ENCODE measurements at places on chromosomes 3 and 15.

DNA sequence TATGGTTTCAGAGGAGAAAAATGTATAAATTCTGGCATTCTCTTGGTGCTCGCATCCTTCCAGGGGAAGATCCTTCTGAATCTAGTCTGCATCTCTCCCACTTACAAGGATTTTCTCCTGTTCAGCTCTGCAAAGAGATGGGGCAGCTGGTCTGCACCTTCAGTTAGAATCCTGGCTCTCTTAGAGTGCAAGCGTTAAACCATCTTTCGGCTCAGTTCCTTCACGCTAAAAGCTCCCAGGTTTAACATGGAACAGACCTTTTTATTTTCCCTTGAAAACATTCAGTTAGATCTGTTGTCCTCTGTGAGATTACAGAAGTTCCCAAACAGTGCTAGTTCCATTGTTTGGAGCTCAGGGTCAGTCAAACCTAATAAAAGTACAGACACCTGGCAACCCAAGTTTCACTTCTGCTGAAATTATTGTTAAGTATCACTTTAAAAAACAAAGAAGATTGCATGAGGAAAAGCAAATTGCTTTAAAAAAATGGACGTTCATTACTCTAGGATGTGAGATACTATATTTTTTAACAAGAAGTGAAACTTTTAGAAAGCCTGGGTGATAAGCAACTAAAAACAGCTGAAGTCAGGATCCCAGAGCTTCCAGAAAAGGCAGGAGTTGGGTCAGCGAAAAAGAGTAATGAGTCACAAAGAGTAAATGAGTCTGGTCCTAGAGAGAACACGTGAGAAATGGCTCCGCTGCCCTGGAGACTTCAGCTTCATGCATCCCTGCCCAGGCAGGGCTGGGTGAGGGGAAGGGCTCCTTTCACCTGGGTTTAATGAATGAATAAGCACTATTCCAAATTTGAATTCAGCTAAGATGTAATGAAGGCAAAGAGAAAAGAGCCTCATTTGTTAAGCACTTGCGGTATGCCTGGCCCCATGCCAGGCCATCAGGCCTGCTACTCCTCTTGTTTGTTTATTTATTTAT is 63.3 kb downstream of the ABTB1 start:
- DNase-seq, result no peak

GRCh38 chr3:155070932-155071387 is 9.2 kb upstream of the MME start:
- no peak for DNase-seq

- no peak for DNase-seq
These were observed 1.2 kb downstream of the COL8A1 start for GRCh38 chr3:99639579-99639978.

- DNase-seq, result no peak
These were observed 1412.6 kb downstream of the ZPLD1 start for GRCh38 chr3:103847081-103848062.

- no peak for DNase-seq
These were observed 730.7 kb downstream of the SQOR start for GRCh38 chr15:46365572-46365971.

- no peak for DNase-seq
These were observed 12.9 kb downstream of the FBN1 start for GRCh38 chr15:48632651-48633050.

GRCh38 chr15:26359855-26360254 is 413.0 kb downstream of the GABRB3 start:
- DNase-seq, result no peak

DNA sequence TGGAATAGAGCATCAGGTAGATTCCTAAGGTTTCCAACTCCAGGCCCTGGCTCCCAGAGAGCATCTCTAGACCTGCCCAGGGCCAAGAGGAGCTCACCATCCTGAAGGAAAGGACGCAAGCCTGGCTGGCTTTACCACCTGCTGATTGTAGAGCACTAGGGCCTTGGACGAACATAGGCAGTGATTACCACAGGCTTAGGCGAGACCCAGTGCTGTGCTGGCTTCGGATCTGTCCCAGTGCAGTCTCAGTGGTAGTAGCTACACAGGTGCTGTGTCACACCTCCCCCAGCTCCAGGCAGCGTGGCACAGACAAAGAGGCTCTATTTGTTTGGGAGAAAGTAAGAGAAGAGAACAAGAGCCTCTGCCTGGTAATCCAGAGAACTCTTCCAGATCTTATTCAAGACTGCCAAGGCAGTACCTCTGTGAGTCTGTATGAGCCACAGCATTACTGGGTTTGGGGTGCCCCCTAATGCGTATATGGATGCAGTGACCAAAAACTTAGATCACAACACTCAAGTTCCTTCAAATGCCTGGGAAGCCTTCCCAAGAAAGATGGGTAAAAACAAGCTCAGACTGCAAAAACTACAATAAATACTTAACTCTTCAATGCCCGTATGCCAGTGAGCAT is 25.4 kb downstream of the ISG20 start:
- DNase-seq, result no peak

GRCh38 chr15:78050441-78050809 is 27.1 kb downstream of the TBC1D2B start:
- DNase-seq, result no peak

DNA sequence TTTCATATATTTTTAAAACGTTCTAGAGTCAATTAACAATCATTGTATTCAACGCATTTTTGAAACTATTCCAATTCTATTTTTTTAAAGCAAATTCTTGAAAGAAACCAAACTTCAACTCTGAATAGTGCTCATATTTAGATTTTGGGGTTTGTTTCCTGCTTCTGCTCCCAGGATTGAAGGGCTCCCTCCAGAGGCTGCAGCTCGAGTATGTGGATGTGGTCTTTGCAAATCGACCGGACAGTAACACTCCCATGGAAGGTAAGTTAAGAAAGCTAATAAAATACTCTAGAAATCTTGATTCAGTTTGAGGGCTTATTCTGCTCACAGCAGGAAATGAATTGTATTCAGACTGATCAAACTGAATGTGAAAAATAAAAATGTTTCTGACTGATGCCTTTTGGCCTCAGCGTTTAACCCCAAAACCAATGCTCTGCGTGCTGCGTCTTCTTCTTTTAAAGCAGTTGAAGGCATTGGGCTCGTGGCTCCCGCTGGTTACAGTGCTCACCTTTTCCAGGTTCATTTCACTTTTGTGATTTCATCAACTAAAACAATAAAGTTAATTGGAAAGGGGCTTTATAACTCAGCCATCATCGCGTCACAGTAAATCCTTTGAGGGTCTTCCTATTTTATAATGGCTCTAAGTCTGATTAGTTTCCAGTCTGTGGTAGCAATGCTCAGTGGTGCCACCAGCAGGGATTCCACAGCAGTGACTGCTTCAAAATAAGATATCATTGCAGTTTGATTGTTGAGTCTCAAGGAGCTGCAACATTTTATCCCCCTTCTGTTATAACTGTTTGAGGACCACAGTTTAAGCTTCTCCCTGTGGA is 80.1 kb downstream of the SSR3 start:
- no peak for DNase-seq

GRCh38 chr15:70440416-70441138 is 322.8 kb downstream of the UACA start:
- DNase-seq, result no peak

DNA sequence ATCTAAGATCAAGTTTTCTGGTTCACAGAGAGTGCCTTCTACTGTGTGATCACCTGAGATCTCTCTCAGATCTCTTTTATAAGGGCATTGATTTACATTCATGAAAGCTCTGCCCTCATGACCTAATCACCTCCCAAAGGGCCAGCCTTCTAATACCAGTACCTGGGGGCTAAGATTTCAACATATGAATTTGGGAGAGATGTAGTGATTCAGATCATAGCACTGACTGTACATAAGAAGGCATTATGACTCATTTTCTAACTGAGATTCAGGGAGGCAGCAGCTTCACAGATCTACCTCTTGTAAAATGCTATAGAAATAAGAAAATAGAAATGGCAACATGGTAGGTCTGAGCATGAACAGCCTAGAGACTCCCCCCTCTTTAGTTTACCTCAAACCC is 39.6 kb downstream of the VGLL3 start:
- DNase-seq, result no peak

- no peak for DNase-seq
These were observed 5.2 kb downstream of the KBTBD13 start for GRCh38 chr15:65081758-65082157.

- no peak for DNase-seq
These were observed 38.7 kb upstream of the MAGEF1 start for GRCh38 chr3:184750349-184751083.

GRCh38 chr3:172506094-172506493 is 17.1 kb downstream of the TNFSF10 start:
- DNase-seq, result no peak

DNA sequence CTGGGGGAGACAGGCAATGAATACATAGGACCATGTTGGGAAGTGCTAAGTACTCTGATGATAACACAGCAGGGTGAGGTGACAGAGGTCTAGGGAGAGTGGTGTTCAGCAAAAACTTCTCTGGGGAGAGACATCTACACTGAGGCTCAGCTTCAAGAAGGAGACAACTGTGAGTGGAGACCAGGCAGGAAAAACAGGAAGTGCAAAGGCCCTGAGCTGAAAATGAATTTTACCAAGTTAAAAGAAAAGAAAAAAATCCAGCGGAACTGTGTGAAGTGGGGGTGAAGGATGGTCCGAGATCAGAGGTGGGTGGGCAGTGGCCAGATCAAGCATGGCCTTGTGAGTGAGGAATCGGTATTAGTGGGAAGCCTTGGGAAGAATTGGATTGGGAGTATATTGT is 110.1 kb upstream of the CLSTN2 start:
- DNase-seq, result no peak

- no peak for DNase-seq
These were observed 64.9 kb downstream of the MEF2A start for GRCh38 chr15:99630607-99631131.

GRCh38 chr15:58432401-58432800 is 610 bp downstream of the LIPC start:
- no peak for DNase-seq

DNA sequence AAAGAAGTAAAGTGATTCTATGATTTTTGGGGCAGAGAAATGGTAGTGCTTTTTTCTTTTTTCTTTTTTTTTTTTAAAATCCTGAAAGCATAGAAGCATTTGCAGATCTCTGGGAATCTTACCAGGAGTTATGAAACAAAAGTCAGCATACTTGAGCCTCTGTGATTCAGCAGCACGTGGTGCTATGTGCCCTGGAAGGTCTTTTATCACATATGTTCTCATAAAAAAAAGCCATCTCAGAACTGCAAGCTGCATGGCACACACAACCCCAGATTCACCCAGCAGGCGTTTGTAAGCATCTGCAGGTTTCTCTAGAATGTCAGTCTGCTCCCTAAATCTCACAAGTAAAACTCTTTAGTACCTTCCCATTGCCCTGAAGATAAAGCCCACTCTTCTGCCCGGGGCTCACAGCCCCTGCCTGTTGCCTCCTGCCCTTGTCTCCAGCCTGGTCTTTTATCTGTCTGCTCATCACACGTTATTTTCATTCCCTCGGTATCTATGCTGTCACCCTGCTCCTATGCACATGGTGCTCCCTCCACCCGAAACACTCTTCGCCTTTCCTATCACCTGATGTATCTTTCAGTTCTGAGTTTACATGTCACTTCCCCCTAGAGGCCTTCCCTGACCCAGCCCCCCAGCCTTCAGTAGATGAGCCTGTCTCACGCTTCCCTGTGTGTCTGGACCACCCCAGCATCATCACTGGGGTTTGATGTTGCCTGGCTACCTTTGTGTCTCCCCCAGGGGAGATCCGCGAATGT is 72.4 kb downstream of the CHDH start:
- no peak for DNase-seq

- no peak for DNase-seq
These were observed 720.2 kb downstream of the MCTP2 start for GRCh38 chr15:94951538-94951937.

DNA sequence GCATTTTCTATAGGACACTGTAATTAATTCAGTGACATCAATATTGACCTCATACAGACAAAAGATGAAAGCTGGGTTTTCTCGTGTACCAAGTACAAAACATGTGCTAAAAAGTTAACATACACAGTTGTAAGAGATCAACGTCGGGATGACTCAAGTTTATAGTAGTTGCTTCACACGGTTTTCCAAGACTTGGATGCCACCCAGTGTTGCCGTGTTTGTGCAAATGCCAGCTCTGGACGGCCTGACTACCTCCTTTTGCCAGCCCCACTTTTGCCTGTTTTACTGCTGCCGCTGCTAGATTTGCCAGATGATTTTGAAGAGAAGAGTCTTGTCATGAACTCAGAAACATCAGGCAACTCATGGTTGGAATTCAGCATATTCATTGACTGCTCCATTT is 17.6 kb downstream of the EMC7 start:
- DNase-seq, result no peak

GRCh38 chr3:16338999-16339398 is 74.0 kb downstream of the OXNAD1 start:
- DNase-seq, result no peak

- no peak for DNase-seq
These were observed 302.0 kb downstream of the RYR3 start for GRCh38 chr15:33612721-33613304.

DNA sequence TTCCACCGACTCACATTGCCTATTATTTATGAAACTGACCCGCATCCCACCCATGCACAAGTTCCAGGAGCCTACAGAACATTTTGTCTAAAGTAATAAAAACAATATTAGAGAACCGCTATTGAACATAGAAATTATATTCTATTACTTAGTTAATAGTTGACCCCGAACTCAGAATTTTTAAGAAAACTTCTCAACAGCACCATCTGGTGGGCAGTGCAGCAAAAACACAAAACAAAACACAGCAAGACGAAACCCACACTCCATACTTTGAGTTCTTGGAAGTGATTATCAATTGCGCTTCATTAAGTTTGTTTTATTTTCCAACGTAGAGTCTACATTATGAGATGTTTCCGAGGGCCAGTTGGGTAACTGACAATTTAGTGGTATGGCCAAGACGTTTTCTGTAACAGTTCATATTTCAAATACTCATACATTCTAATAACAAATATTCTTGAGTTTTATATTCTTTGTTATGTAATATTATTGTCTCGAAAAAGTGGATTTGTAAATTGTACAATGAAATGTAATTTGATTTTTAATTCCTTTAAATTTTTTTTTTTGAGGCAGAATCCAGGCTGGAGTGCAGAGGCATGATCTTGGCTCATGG is 24.0 kb upstream of the C3orf70 start:
- DNase-seq, result no peak

DNA sequence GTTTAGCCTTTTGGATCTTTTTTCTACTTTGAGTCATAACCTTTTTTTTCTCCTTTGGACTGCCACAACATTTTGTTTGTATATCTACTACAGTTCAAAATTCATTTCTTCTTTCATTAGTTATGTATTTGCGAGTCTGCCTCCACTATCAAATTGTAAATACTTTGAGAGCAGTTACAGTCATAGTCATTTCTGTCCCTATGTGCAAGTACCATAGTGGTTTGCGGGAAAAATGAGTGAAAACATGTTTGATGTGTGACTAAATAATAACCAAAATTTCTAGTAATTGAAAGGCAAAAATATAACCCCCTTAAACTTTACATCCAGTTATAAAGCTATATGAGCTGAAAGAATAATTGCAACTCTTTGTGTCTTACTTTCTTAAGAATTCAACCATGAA is 45.8 kb upstream of the CCDC50 start:
- no peak for DNase-seq

Measured in activated CD8-positive, alpha-beta memory T cell treated with anti-CD3 and anti-CD28 coated beads for 1 hour (primary cell).